Upper lobe of right lung (tissue), 1 donor: ENCODE measurements at places on chromosomes 13 and 19.

DNA sequence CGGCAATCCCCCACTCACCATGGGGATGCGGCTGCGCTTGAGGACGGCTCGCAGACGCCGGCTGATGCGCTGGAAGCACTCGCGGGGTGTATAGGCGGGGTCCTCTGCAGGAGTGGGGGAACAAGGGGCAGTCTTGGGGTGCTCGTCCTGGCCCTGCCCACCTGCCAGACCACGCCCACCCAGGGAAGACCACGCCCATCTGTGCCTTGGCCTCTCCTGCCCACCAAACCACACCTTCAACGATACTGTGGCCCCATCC lies 6.7 kb downstream of the RNU6-9 start:
- no peak overlapping the region for H3K27ac ChIP-seq
- H3K4me1 ChIP-seq = no peaks in the 10 kb centered on the region
- DNase-seq = no peak
- H3K36me3 ChIP-seq = peaks cover 9% of the 10 kb centered on the region
- no peaks in the 10 kb centered on the region for H3K27me3 ChIP-seq

GRCh38 chr13:33227927-33228647 lies 57.5 kb downstream of the STARD13 start:
- H3K4me1 ChIP-seq = peaks cover 29% of the 10 kb centered on the region
- no peak overlapping the region for H3K27ac ChIP-seq
- no peaks in the 10 kb centered on the region for H3K27me3 ChIP-seq
- DNase-seq = no peak
- no peaks in the 10 kb centered on the region for H3K36me3 ChIP-seq
- no peak overlapping the region for H3K4me3 ChIP-seq

DNA sequence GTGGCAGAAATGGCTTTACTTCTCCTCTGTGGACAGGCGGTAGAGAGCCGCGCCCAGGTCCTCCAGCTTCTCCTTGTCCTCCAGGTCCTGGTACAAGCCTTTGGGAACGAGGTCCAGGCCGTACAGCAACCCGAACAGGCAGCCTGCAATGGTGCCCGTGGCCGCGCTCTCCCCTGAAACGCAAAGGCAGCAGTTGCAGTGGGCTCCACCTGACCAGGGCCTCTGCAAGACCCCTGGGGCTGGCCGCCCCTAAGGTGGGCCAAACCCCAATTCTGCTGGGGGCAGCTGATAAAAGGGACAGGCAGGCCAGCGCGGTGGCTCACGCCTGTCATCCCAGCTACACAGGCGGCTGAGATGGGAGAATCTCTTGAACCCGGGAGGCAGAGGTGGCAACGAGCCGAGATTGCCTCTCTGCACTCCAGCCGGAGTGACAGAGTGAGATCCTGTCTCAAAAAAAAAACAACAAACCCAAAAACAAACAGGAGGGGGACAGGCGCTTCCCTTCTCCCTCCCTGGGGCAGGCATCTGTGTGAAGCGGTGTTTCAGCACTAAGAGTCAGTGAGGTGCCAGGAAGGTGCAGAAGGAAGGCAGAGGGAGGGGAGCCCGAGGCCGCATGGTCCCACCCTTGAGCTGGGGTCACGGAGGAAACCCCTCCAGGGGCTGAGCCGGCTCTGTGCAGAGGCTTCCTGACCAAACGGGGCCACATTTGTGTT lies 30.3 kb downstream of the ADPRHL1 start:
- H3K4me1 ChIP-seq = no peaks in the 10 kb centered on the region
- no peak overlapping the region for H3K4me3 ChIP-seq
- H3K36me3 ChIP-seq = no peaks in the 10 kb centered on the region
- peak; percentile 54 for DNase-seq
- H3K27me3 ChIP-seq = peaks cover 5% of the 10 kb centered on the region

GRCh38 chr13:110662777-110663443 lies 43.0 kb downstream of the CARS2 start:
- H3K36me3 ChIP-seq = peaks cover 68% of the 10 kb centered on the region
- H3K27ac ChIP-seq = no peak overlapping the region
- H3K4me3 ChIP-seq = no peak overlapping the region
- no peak for DNase-seq

- no peak for DNase-seq
- no peaks in the 10 kb centered on the region for H3K4me1 ChIP-seq
Observed at GRCh38 chr19:7970716-7971448, 27.4 kb upstream of the TIMM44 start.

- no peaks in the 10 kb centered on the region for H3K36me3 ChIP-seq
- H3K27me3 ChIP-seq = peaks cover 10% of the 10 kb centered on the region
- H3K4me1 ChIP-seq = no peaks in the 10 kb centered on the region
- no peak overlapping the region for H3K27ac ChIP-seq
Observed at GRCh38 chr19:31104451-31104850, 244.8 kb downstream of the TSHZ3 start.

DNA sequence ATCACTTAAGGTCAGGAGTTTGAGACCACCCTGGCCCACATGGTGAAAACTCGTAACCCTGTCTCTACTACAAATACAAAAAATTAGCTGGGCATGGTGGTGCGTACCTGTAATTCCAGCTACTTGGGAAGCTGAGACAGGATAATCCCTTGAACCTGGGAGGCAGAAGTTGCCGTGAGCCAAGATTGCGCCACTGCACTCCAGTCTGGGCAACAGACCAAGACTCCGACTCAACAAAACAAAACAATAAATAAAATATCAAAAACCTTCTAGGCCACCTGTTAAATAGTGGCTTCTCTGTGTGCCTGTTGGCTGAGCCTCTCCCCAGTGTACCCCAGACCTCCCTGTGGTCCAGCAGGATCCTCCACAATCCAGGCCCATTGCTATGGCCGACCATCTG lies 3.3 kb upstream of the PSMD8 start:
- H3K36me3 ChIP-seq = no peaks in the 10 kb centered on the region
- H3K4me3 ChIP-seq = no peak overlapping the region
- H3K27ac ChIP-seq = no peak overlapping the region
- peaks cover 10% of the 10 kb centered on the region for H3K4me1 ChIP-seq

DNA sequence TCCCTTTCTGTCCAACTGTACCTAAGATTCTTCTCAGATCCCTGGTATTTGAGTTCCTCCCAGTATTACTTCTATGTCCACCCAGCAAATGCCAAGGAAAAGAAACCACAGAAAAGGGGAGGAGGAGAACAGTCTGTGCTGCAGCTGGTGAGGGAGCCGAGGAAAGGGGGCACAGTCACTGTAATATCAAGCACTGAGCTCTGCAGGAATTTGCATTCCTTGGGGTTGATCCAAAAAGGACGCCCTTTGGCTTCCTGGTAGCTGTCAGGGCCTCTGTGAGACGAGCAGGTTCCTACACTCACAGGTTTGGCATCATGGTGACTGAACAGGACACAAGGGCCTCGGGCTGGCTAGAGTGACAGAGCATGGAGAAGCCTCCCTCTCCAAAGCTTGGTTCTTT lies 273.4 kb downstream of the NHLRC3 start:
- no peak overlapping the region for H3K4me3 ChIP-seq
- no peaks in the 10 kb centered on the region for H3K27me3 ChIP-seq
- DNase-seq = no peak
- H3K36me3 ChIP-seq = no peaks in the 10 kb centered on the region
- H3K4me1 ChIP-seq = peaks cover under 1% of the 10 kb centered on the region

GRCh38 chr19:15780610-15781418 lies 6.6 kb upstream of the OR10H5 start:
- no peak for DNase-seq
- no peak overlapping the region for H3K4me3 ChIP-seq
- no peaks in the 10 kb centered on the region for H3K36me3 ChIP-seq
- peaks cover 9% of the 10 kb centered on the region for H3K4me1 ChIP-seq
- peak overlapping the region; percentile 61 for H3K27ac ChIP-seq

- H3K4me3 ChIP-seq = no peak overlapping the region
- H3K4me1 ChIP-seq = peaks cover 34% of the 10 kb centered on the region
- no peak for DNase-seq
- no peaks in the 10 kb centered on the region for H3K27me3 ChIP-seq
- H3K36me3 ChIP-seq = no peaks in the 10 kb centered on the region
Observed at GRCh38 chr13:48398450-48399095, 14.3 kb downstream of the LPAR6 start.

GRCh38 chr19:8469613-8470368 lies 25.0 kb downstream of the HNRNPM start:
- H3K27ac ChIP-seq = no peak overlapping the region
- no peaks in the 10 kb centered on the region for H3K4me1 ChIP-seq
- H3K36me3 ChIP-seq = peaks cover 100% of the 10 kb centered on the region
- no peak for DNase-seq
- H3K4me3 ChIP-seq = no peak overlapping the region

DNA sequence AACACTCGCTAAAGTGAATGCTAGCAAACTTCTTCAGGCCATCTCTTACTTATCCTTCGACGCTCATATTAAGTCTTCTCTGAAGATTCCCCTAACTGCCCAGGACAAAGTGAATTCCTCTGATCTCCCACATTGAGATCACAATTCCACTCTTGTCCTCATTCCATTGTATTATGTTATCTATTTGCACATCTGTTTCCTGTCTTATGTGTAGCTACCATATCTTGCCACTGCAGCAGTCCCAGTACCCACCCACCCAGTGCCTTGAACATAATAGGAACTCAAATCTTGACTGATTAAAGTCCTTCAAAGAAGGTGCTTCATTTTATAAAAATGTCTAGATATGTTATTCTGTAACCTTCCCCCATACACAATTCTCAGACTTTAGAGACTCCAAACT lies 702.3 kb downstream of the DIAPH3 start:
- no peak overlapping the region for H3K4me3 ChIP-seq
- no peaks in the 10 kb centered on the region for H3K36me3 ChIP-seq
- peaks cover 5% of the 10 kb centered on the region for H3K4me1 ChIP-seq
- DNase-seq = no peak
- no peak overlapping the region for H3K27ac ChIP-seq

- H3K27me3 ChIP-seq = no peaks in the 10 kb centered on the region
- no peak overlapping the region for H3K27ac ChIP-seq
- DNase-seq = no peak
- H3K4me3 ChIP-seq = no peak overlapping the region
Observed at GRCh38 chr13:110509478-110509926, 52.0 kb downstream of the RAB20 start.

DNA sequence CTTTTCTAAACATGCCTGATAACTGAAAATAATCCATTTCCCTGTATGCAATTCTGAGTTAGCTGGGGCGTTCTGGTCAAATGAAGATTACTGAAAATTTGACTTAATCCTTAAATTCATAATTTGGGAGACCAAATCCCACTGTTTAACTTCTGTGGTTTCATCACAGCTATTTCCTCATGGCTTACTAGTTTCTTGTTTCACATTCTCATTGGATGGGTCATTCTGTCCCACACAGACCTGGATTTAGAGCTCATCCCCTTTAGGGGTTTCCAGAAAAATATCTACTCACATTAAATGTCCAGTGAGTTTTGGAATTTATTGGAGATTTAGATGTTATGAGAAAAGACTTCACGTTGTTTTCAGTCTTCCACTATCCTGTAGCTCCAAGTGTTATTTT lies 709.3 kb upstream of the KLHL1 start:
- H3K27me3 ChIP-seq = no peaks in the 10 kb centered on the region
- no peak overlapping the region for H3K27ac ChIP-seq
- H3K4me3 ChIP-seq = no peak overlapping the region
- no peaks in the 10 kb centered on the region for H3K4me1 ChIP-seq
- no peak for DNase-seq

- H3K36me3 ChIP-seq = no peaks in the 10 kb centered on the region
- no peaks in the 10 kb centered on the region for H3K4me1 ChIP-seq
- no peak overlapping the region for H3K27ac ChIP-seq
- no peak for DNase-seq
Observed at GRCh38 chr19:27805848-27806247, 1407.1 kb downstream of the UQCRFS1 start.

GRCh38 chr19:9868983-9869617 lies 34.0 kb downstream of the PIN1 start:
- DNase-seq = no peak
- no peak overlapping the region for H3K4me3 ChIP-seq
- H3K4me1 ChIP-seq = no peaks in the 10 kb centered on the region
- H3K27ac ChIP-seq = no peak overlapping the region

DNA sequence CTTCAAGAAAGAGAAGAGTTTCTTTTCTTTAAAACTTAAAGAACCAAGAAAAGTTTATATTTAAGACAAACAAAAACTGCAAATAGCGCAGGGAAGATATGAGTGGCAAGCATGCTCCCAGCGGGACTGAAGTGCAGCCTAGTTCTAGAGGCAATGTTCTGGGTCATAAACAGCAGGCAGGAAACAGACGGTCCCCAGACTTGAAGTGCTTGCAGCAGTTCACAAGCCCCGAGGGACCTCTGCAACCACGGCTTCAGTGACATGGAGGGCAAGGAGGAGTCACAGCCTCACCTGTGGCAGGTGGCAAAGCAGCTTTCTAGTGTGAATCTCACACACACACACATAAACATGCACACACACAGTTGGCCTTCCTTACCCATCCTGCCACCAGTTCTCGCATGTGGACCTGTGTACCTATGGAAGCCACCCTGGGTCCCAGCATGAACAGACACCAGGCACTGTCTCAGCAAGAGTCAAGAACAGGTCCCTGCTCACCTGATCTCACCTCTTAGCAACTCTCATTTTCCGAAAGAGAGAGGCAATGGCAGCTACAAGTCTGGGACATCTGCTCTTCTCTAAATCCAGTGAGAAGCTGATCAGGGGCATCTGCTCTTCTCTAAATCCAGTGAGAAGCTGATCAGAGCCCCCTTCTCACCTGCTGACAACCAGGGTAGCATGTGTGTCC lies 162.0 kb downstream of the EFNB2 start:
- H3K27me3 ChIP-seq = no peaks in the 10 kb centered on the region
- no peak overlapping the region for H3K4me3 ChIP-seq
- no peak for DNase-seq
- H3K4me1 ChIP-seq = peaks cover 8% of the 10 kb centered on the region
- peak overlapping the region; percentile 19 for H3K27ac ChIP-seq
- H3K36me3 ChIP-seq = no peaks in the 10 kb centered on the region

GRCh38 chr13:72804301-72804700 lies 22.4 kb downstream of the PIBF1 start:
- H3K27me3 ChIP-seq = no peaks in the 10 kb centered on the region
- H3K36me3 ChIP-seq = peaks cover 19% of the 10 kb centered on the region
- DNase-seq = no peak
- H3K4me3 ChIP-seq = no peak overlapping the region
- no peak overlapping the region for H3K27ac ChIP-seq

GRCh38 chr13:98264877-98265276 lies 87.8 kb upstream of the RNF113B start:
- no peaks in the 10 kb centered on the region for H3K27me3 ChIP-seq
- DNase-seq = no peak
- no peaks in the 10 kb centered on the region for H3K36me3 ChIP-seq

- peaks cover 28% of the 10 kb centered on the region for H3K4me1 ChIP-seq
- no peak overlapping the region for H3K4me3 ChIP-seq
- no peak for DNase-seq
- H3K27ac ChIP-seq = no peak overlapping the region
- H3K36me3 ChIP-seq = no peaks in the 10 kb centered on the region
Observed at GRCh38 chr19:17684256-17684655, 3.9 kb downstream of the UNC13A start.

DNA sequence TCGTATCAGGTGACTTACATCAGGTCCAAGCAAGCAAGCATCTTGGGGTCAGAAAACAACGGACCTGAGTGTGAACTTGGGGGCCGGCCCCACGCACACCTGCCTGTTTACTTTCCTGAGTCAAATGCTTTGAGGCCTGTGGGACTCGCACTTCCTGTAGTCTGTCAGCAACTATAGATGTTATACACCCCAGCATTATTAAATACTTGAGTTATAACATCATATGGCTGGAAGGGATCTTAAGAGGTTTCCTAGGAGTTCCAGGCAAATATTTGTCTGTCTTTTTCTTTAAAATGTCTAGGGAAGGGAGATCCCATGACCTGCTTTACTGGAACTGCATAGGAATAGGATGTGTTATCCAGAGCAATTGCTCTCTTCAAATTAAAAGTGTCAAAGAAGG lies 280.6 kb downstream of the SHISA2 start:
- no peak overlapping the region for H3K27ac ChIP-seq
- H3K27me3 ChIP-seq = no peaks in the 10 kb centered on the region
- H3K4me1 ChIP-seq = no peaks in the 10 kb centered on the region
- H3K36me3 ChIP-seq = no peaks in the 10 kb centered on the region
- H3K4me3 ChIP-seq = no peak overlapping the region
- DNase-seq = no peak
